ENCODE measurements at places on chromosomes 11 and 22.

- no peak for DNase-seq
Observed at GRCh38 chr11:75780888-75781287, 12.3 kb downstream of the DGAT2 start.

DNA sequence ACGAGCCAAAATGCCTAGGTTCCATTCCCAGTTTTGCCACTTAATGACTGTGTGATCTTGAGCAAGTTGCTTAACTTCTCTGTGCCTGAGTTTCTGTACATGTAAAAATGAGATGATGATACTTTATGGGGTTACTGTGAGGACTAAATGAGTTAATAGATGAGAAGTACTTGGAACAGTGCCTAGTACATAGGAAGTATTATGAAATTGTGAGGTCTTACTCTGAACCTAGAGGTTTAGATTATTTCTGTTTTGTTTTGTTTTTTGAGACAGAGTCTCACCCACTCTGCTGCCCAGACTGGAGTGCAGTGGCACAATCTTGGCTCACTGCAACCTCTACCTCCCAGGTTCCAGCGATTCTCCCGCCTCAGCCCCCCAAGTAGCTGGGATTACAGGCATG, 227.0 kb upstream of the POU2AF2 start:
- DNase-seq, result no peak

- no peak for DNase-seq
Observed at GRCh38 chr11:45685964-45686537, 20.6 kb upstream of the CHST1 start.

DNA sequence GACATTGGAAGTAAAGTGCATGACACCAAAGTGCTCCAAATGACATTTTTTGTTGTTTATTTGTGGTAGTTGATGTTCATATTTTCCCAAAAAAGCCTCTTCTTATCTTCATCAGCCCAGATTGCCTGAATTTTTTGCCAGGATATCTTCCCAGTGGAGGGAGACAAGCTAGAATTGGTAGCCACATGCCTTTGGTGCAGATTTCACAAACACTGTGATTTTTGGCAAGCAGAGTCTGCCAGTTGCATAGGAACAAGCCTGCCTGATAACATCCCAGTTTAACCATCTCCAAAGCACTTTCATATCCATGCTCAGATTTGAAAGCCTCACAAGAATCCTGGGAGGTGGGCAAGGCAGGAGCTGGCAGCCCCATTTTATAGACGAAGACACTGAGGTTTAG, 102.3 kb upstream of the SYT13 start:
- DNase-seq, result no peak

- no peak for DNase-seq
Observed at GRCh38 chr11:19714387-19715363, 2.0 kb downstream of the NAV2 start.

DNA sequence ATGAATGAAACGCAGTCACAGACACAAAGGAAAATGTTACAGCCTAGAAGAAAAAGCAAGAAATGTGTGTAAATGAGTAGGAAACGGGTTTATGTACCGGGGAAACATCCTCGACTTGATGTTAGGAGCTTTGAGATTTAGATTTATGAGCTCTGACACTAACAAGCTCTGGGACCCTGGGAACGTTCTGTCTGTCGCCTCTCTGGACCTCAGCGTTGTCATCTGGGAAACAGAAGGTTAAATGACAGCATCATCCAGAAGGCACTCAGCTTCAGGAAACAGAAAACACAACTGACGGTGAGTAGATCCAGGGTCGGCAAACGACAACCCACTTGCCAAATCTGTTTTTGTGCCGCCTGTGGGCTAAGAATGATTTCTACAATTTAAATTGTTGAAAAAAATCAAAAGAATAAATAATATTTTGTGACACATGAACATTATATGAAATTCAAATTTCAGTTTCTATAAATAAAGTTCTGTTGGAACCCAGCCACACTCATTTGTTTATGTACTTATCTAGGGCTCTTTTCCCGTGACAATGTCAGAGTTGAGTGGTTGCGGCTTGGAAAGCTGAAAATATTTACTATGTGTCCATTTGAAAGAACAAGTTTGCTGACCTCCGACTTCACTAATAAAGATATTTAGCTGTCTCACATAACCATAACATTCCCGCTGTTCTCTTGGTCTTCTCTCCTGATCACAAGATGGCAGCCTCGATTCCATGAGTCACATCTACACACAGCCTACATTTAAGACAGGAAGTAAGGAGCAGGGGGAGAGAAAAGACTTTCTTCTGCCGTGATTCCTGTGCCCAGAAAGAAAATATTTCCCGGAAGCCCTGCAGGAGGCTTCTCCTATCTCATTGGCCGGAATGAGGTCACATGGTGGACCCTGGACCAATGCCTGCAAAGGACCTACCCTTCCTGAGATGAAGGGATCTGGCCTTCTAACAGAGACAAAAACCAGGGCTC, 47.1 kb upstream of the SYT13 start:
- no peak for DNase-seq

- DNase-seq, result no peak
Observed at GRCh38 chr11:15145615-15146014, 30.9 kb downstream of the INSC start.

GRCh38 chr11:24965748-24966147, 468.9 kb downstream of the LUZP2 start:
- DNase-seq, result no peak

DNA sequence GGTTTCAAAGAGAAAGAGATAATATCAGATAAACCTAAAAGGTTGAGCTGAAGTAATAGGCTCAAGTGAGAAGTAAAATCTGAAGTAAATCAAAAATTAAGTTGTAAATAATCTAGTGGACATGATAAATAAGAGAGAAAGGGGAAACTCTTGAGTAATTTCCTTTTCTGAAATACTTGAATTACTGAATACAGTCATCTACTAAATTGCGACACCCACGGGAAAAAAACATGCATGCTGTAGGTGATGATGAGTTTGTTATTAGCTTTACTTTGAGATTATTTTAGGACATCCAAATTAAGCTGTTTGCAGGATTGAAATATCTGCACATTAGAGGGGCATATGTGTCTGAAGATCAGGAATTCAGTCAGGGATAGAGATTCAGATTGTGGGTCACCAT, 50.0 kb upstream of the CARD18 start:
- DNase-seq, result no peak

DNA sequence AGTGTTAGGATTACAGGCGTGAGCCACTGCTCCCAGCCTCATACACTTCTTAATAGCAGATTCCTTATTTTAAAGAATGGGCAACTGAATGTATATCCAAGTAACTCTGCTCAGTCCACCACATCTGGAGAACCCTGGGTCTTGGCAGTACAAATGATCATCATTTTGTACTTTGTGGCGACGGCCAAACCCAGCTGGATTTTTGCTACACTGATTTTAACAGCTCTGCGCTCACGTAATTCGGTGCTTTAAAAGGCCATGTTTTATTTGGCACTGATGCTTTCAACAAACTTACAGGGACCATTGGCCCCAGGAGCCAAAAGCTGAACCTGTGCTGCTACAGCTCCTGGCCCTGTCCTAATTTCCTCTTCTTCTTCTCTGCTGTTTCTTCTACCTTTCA, 60.8 kb upstream of the PDE3B start:
- no peak for DNase-seq

GRCh38 chr11:64036087-64037026, 626 bp downstream of the FLRT1 start:
- peak; percentile 22 for DNase-seq

GRCh38 chr11:6305297-6305696, 15.0 kb downstream of the CAVIN3 start:
- DNase-seq, result no peak

DNA sequence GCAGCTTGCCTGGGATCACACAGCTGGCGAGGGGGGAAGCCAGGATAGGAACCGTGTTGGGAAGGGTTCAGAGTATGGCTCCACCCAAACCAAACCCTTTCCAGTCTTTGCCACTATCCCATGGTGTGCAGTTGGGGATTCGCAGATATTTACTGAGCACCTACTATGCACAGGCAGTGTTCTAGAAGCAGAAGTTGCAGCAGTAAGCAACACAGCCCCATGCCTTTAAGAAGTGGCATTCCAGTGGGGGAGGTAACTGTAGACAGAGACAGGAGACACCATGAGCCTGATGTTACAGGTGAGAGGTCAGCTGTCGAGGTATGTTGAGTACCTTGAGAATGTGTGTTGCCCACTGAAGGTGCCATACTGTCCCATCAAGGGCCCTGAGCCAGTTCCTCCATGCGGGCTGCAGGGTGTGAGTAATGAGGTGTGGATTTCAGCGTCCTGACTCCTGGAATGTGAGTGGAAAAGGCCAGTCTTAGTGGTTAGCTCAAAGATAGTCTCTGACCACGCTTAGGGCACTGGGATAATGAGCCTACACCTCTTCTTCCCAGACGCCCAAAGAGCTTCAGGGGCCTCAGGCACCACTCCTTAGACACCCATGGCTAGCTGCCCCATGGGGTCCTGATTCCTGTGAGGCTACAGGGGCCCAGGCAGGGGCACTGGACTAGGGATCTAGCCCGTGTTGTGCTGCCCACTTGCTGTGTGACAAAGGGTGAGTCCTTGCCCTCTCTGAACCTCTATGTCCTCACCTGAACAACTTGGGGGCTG, 71.8 kb upstream of the TP53I11 start:
- DNase-seq, result no peak

DNA sequence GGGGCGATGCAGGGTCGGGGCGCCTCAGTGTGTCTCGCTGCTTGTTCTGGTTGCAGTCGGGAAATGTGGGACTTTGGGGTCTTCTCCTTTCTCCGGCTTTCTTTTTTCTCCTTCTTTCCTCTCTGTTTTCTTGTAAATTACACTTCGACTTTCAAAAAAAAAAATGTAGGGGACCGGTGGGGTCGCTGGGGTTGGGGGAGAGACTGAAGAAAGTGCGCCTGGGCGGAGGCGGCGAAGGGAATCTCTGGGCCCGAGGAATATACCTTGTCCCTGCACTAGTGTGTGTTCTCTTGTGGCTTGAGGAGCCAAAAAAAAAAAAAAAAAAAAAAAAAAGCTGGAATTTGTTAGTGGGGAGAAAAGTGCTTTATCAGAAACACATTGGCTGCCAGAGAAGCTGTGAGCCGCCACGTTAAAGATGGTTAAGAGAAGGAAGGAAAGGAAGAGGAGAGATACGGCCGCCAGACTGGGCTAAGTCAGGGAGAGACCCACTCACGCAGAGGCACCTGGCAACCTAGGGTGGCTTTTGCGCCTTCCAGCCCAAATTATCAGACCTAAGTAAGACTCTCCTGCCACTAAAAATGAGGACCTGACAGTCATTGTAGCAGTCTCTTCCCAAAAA, 8.4 kb upstream of the FLI1 start:
- DNase-seq, result no peak

GRCh38 chr11:3642071-3642951, 519 bp upstream of the ART5 start:
- DNase-seq, result peak; percentile 73

- no peak for DNase-seq
Observed at GRCh38 chr11:70335511-70335910, 62.8 kb upstream of the CTTN start.

- no peak for DNase-seq
Observed at GRCh38 chr22:30230330-30230729, 16.2 kb downstream of the LIF start.

DNA sequence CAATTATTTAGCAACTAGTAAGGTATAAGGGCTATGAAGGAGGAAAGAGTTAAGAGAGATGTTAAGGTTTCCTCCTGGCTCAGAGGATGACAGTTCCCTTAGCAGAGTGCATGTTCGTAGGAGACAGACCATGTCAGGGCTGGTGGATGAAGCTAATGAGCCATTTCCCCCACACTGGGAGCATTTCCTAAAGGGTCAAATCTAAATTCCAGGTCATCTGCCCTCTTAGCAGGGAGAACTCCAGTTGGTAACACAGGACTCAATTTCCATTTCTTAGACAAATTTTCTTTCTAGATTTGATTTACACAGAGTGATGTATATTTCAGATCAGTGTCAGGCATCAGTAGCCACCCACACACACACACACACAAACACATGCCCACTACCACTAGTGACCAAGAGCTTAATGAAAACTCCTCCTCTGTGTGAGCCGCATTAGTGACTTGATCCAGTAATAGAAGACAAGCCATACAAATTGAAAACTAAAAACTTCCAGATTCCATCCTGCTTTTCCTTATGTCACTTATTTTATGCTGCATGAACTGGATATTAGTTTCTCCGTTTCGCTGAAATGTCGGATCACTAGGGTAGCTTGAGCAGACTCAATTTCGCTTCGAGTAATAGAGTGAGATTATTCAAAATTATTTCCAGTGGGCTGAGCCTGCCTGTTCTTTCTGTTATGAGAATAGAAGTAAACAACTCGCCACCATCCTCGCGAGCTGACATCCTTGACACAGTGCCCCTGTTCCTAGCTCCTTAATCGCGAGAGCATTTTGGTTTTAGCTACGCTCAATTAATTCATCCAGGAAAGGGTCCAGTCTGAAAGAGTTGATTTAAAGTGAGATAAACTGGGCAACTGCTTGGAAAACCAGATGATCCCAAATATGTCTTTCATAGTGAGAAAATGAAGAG, 582.6 kb downstream of the SOX6 start:
- no peak for DNase-seq

DNA sequence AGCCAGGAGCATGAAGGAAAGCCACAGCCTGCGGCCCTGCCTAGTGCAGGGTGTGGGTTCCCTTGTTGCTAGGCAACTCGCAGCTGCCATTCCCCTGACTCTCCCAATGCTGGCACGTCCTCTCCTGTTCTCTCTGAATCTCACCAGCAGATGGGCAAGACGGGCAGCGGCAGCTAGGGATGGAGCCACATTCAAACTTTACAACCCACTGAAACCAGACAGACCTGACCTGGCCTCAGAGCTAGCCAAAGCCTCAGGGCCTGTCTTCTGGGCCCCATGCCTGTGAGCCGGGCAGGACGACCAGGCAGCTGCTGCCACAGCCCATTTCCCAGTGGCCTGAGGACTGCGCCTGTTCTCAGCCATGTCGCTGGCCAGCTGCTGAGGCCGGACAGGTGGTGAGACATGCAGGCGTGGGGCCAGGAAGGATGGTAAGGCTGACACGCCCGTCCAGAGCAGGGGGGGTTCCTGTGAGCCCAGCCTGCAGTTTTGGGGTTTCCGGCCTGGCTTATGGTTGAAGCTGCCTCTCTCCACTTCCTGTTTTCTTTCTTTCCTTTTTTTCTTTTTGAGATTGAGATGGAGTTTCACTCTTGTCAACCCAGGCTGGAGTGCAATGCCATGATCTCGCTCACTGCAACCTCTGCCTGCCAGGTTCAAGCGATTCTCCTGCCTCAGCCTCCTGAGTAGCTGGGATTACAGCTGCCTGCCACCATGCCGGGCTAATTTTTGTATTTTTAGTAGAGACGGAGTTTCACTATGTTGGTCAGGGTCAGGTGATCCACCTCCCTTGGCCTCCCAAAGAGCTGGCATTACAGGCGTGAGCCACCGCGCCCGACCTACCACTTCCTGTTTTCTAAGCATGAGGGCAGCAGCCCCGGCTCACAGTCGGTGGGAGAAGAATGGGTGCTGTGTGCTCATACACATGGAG, 4.1 kb downstream of the SUN2 start:
- peak; percentile 73 for DNase-seq

- DNase-seq, result no peak
Observed at GRCh38 chr11:122209619-122210366, 93.8 kb upstream of the BLID start.

DNA sequence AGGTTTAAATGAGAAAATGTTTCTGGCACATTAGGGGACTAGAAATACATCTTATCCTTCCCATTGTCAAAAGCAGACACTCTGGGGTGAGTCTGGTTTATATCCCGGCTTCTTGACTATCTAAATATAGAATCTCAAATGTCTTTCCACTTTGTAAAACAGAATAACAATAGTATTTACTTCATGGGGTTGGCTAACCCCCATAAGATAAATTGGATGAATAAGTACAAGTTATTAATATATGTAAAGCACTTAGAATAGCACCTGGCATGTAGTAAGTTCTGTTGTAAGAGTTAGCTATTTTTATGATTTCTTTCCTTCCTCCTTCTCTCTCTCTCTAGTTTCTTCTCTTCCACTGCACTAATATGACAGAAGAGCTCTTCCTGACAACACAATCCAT, 499.1 kb downstream of the INSC start:
- no peak for DNase-seq
